Right lobe of liver (tissue), 6 donors: ENCODE measurements at places on chromosomes 3 and 15. TPM values are rescaled to one million over a fixed set of nuclear protein-coding genes. Genes with fewer than 3 reads are reported as not detected.
A peak's percentile ranks its signal among the peaks of the same experiment; 100 is the strongest.

GRCh38 chr3:60080648-60081047 lies 1030.8 kb upstream of the CFAP20DC start:
- H3K27ac ChIP-seq = no peak overlapping the region
- no peaks in the 10 kb centered on the region for H3K36me3 ChIP-seq
- no peak for DNase-seq
- H3K4me1 ChIP-seq = no peaks in the 10 kb centered on the region

GRCh38 chr3:194156095-194156494 lies 20.1 kb downstream of the HES1 start:
- H3K27ac ChIP-seq = no peak overlapping the region
- DNase-seq = no peak
- no peak overlapping the region for H3K4me3 ChIP-seq
- H3K4me1 ChIP-seq = no peaks in the 10 kb centered on the region
- no peaks in the 10 kb centered on the region for H3K27me3 ChIP-seq

The DRD3 gene
- not detected for total RNA-seq

DNA sequence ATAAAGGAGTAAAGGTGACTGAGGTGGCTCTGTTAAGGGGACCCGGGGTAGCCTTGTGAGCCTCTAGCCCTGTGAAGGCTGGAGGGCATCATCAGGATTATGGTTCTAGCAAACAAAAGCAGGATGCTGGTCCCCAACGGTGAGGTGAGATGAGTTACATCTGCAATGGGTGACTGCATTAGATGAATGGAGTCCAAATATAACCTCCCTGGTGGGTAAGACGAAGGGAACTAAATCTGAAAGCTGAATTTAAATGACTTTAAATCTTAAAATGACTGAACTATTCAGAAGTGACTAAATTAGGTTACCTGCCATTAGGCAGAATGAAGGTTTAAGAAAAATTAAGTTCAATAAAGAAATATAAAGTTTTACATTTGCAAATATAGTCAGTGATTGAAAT lies 4.6 kb upstream of the HLTF start:
- no peak overlapping the region for H3K27ac ChIP-seq
- H3K4me1 ChIP-seq = no peaks in the 10 kb centered on the region
- no peak overlapping the region for H3K4me3 ChIP-seq
- no peaks in the 10 kb centered on the region for H3K36me3 ChIP-seq

DNA sequence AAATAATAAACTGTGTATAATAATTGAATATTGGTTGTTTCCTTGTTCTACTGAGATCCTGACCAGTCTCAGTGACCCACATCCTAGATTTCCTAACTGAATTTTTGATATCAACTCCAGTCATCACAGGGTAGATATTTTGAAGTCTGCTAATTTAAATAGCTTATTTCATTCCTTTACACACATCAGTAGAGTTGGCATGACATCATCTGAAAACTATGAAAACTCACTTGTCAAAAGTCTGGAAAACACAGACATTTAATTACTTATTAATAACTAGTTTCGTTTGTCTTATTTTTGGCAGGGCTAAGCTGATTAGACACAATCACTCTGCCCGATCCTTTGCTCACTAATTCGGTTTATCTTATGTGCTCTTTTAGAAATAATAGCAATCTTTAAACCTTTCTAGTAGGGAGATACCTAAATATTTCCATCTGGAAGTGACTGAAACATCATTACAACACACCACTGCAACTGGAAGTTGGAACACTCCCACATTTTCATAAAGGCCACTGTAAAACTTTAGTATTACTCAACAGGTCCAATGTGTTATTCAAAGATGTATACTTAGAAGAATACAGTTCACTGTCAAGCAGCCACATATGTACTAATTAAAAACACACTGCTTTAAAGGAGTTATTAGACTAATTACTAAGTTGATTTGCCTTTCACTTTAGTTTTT lies 198.4 kb upstream of the ZNF717 start:
- no peaks in the 10 kb centered on the region for H3K4me1 ChIP-seq
- no peaks in the 10 kb centered on the region for H3K27me3 ChIP-seq
- DNase-seq = no peak
- no peaks in the 10 kb centered on the region for H3K36me3 ChIP-seq
- H3K4me3 ChIP-seq = no peak overlapping the region

The EOGT gene
- 8.7 TPM for total RNA-seq

DNA sequence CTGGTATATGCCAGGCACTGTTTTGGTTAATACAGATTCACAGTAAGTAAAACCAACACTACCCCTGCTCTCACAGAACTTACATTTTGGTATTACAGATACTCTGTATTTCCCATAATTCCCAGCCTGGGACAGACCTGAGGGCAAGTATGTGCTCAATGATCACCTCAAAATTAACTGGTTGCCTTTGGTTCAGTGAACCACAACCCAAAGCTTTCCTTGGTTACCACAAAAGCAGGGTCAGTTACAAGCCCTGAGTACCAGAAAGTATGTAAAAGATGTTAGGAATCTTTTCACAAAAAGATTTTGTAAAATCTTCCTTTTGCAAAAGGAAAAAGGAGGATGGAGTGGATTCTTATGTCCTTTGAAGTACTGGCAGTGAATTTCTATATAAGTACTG lies 72.2 kb upstream of the GUCA1C start:
- H3K27ac ChIP-seq = no peak overlapping the region
- H3K4me3 ChIP-seq = no peak overlapping the region
- H3K36me3 ChIP-seq = no peaks in the 10 kb centered on the region
- no peaks in the 10 kb centered on the region for H3K27me3 ChIP-seq

GRCh38 chr3:140545756-140546155 lies 132.1 kb upstream of the TRIM42 start:
- H3K27me3 ChIP-seq = no peaks in the 10 kb centered on the region
- H3K4me1 ChIP-seq = no peaks in the 10 kb centered on the region
- H3K36me3 ChIP-seq = no peaks in the 10 kb centered on the region
- no peak for DNase-seq

- H3K4me1 ChIP-seq = no peaks in the 10 kb centered on the region
- H3K4me3 ChIP-seq = no peak overlapping the region
- H3K27me3 ChIP-seq = no peaks in the 10 kb centered on the region
Measured at GRCh38 chr3:28322464-28322863, 26.1 kb upstream of the ZCWPW2 start.

The ITGA11 gene
- 0.97 TPM for total RNA-seq

The TIMP4 gene
- 0.66 TPM for total RNA-seq

The VWA5B2 gene
- total RNA-seq = not detected

The SCN10A gene
- total RNA-seq = not detected

The PSTPIP1 gene
- total RNA-seq = 4.0 TPM

DNA sequence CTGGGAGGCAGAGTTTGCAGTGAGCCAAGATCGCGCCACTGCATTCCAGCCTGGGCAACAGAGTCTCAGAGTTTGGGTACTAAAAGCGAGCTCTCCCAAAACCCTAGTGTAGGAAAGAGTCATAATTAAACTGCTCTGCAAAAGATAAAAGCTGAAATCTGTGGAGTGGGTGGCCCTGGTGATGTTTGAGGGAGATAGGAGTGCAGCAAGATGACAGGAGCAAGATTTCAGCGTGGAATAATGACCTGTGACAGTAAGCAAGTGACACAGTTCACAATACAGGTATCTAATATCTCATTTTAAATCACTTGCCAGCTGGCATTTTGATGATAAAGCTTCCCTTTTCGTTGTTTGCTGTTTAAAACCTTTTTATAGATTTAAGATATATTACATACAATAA lies 79.3 kb downstream of the MDFIC2 start:
- DNase-seq = no peak
- no peak overlapping the region for H3K4me3 ChIP-seq
- H3K4me1 ChIP-seq = no peaks in the 10 kb centered on the region
- no peaks in the 10 kb centered on the region for H3K36me3 ChIP-seq
- H3K27ac ChIP-seq = no peak overlapping the region

- no peaks in the 10 kb centered on the region for H3K4me1 ChIP-seq
- no peak overlapping the region for H3K4me3 ChIP-seq
- H3K27ac ChIP-seq = no peak overlapping the region
Measured at GRCh38 chr3:60366486-60366885, 884.8 kb downstream of the FHIT start.

- DNase-seq = no peak
- H3K27me3 ChIP-seq = no peaks in the 10 kb centered on the region
- no peak overlapping the region for H3K4me3 ChIP-seq
Measured at GRCh38 chr3:32699429-32699828, 14.4 kb downstream of the CNOT10 start.

DNA sequence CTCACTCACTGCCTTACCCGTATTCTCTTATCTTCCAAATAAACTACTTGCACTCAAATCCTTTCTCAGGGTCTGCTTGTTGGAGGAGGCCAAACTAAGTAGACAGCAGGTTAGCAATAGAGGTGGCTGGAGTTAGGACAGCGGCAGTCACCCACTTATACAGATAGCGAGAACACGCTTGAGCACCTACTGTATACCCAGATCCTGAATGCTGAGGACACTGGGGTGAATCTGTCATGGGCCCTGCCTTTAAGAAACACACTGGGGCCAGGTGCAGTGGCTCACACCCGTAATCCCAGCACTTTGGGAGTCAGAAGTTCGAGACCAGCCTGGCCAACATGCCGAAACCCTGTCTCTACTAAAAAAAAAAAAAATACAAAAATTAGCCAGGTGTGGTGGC lies 38.0 kb upstream of the TSEN2 start:
- no peak overlapping the region for H3K27ac ChIP-seq
- no peaks in the 10 kb centered on the region for H3K27me3 ChIP-seq
- DNase-seq = no peak
- no peaks in the 10 kb centered on the region for H3K4me1 ChIP-seq
- no peak overlapping the region for H3K4me3 ChIP-seq

DNA sequence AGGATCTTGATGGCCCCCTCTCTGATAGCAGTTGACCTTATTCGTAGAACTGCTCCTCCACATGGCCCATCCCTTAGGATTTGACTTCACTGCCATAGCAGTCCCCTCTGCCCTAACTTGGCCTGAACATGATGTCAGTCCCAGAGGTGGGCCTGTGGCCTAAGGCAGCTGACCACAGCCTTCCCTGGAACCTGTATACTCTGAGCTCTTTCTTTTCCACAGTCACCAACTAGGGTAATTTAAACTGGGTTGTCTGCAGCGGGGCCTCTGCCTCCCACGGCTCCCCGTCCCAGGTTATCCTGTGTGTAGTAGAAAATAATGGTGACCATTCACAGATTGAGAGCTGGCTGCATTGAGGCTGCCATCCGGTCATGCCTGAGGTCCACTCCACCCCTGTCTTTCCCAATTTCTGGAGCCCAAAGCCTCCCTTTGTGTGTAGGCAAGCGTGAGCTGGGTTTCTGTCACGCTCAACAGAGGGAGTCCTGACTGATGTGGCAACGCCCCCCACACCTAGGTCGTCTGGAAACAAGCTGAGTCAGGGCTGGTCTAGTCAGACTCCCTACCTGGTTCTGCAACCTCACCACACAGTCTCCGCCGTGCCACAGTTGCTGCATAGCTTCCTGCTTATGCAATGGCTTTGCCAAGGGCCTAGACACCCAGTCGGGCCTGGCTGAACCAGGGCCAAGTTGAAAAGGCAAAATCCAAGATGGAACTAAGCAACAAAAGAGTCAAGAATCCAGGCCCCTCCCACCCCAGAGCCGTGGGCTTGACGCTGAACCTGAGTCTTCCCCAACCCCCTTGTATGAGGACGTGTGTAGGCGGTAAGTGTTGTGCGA lies 284.5 kb downstream of the XXYLT1 start:
- DNase-seq = no peak
- H3K4me1 ChIP-seq = peaks cover 9% of the 10 kb centered on the region

DNA sequence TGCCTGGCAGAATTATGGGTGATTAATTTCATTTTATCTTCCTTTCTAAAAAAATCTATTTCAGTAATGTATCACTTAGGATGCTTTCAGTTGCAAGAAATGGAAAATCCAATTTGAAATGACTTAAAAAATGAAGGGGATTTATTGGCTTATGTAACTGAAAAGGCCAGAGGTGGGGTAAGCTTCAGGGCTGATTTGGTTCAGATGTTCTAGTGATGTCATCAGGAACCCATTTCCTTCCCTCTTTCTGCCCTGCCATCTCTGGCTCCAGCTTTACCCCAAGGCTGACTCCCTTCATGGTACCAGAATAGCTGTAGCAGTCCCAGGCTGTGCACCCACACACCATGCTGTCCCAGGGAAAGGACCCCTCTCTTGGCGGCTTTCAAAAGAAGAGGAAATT lies 18.5 kb upstream of the REC114 start:
- no peaks in the 10 kb centered on the region for H3K36me3 ChIP-seq
- DNase-seq = no peak
- H3K4me1 ChIP-seq = no peaks in the 10 kb centered on the region
- H3K4me3 ChIP-seq = no peak overlapping the region
- H3K27ac ChIP-seq = no peak overlapping the region
- H3K27me3 ChIP-seq = no peaks in the 10 kb centered on the region

GRCh38 chr3:13689373-13690260 lies 140.7 kb downstream of the FBLN2 start:
- H3K27me3 ChIP-seq = no peaks in the 10 kb centered on the region

DNA sequence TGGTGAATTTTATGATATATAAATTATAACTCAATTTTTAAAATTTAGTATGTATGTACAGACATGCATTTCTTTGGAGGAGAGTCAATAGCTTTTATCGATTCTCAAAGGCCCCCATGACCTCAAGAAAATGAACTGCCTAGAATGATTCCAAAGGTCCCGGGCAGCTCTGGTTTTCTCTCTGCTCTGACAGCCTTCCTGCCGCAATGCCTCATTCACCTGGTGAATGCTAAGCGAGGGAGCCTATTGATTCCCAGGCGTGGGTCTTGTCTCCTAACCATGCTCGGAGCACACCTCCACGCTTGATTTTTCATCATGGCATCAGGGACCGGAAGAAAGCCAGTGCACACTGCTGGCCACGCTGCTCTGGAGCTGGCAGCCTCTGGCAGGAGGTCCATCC lies 79.6 kb upstream of the HERC1 start:
- no peaks in the 10 kb centered on the region for H3K4me1 ChIP-seq
- no peak overlapping the region for H3K27ac ChIP-seq
- DNase-seq = peak; percentile 24
- no peaks in the 10 kb centered on the region for H3K36me3 ChIP-seq

The C3orf18 gene
- 5.1 TPM for total RNA-seq

GRCh38 chr3:45208586-45208985 lies 17.5 kb downstream of the TMEM158 start:
- H3K4me1 ChIP-seq = no peaks in the 10 kb centered on the region
- no peaks in the 10 kb centered on the region for H3K27me3 ChIP-seq
- no peak overlapping the region for H3K4me3 ChIP-seq
- H3K27ac ChIP-seq = no peak overlapping the region
- no peaks in the 10 kb centered on the region for H3K36me3 ChIP-seq

The GALK2 gene
- total RNA-seq = 29.0 TPM

The IQCH gene
- 1.6 TPM for total RNA-seq

DNA sequence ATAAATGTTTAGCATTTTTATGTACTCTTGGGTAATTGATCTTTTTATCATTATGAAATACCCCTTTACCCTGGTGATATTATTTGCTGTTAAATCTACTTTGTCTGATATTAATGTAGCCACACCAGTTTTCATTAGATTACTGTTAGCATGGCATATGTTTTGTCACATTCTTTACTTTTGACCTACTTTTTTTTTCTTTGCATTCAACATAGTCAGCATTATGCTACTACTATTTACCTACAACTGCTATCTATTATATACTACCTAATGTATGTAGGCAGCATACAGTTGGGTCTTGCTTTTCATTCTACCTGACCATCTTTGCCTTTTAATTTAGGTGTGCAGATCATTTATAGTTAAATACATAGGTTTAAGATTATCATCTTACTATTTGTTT lies 1429.6 kb upstream of the ALCAM start:
- no peaks in the 10 kb centered on the region for H3K36me3 ChIP-seq
- H3K4me3 ChIP-seq = no peak overlapping the region
- H3K27ac ChIP-seq = no peak overlapping the region
- DNase-seq = no peak
